AG10803 (cell line): ENCODE measurements at places on chromosomes 5 and 9.

- peak; percentile 20 for DNase-seq
Observed at GRCh38 chr5:77329664-77330430, 119.4 kb downstream of the PDE8B start.

DNA sequence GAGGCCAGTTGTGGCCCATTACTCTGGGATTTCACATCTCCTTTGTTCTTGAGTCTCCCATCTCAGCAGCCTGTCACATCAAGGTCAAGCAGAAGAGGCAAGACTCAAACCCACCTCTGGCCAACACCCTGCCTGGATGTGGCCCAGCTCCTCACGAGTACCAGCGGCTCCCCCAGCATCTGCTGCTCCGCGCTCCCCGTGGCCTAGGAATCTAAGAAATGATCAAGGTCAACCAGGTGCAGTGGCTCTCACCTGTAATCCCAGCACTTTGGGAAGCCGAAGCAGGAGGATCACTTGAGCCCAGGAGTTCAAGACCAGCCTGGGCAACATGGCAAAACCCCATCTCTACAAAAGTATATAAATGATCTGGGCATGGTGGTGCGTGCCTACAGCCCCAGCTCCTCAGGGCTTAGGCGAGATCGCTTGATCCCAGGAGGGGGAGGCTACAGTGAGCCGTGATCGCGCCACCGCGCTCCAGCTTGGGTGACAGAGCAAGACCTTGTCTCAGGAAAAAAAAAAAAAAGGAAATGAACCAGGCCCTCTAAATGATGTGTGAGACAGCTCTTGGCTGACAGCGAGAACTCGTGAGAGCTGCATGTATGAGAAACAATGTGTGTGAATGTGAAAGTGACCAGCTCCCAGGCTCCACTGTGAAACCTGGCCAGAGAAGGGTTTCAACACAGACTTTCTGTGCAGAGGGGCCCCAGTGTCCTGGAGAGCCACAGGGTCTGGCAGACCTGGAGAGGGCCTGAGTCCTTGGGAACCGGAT is 61.6 kb upstream of the ANGPTL2 start:
- DNase-seq, result peak; percentile 97

- DNase-seq, result no peak
Observed at GRCh38 chr5:134579284-134579771, 53.3 kb downstream of the SAR1B start.

GRCh38 chr5:91306497-91306896 is 76.6 kb downstream of the ARRDC3 start:
- DNase-seq, result peak; percentile 43
